Aorta (tissue), 5 donors: ENCODE measurements at places on chromosomes 4 and X.
A peak's percentile ranks its signal among the peaks of the same experiment; 100 is the strongest.

- no peaks in the 10 kb centered on the region for H3K27me3 ChIP-seq
- no peak overlapping the region for H3K27ac ChIP-seq
- no peaks in the 10 kb centered on the region for H3K4me1 ChIP-seq
- DNase-seq, result no peak
- no peaks in the 10 kb centered on the region for H3K36me3 ChIP-seq
Measured at GRCh38 chr4:89305028-89305427, 2.6 kb downstream of the GPRIN3 start.

- peaks cover 2% of the 10 kb centered on the region for H3K4me1 ChIP-seq
- DNase-seq, result no peak
- no peak overlapping the region for H3K27ac ChIP-seq
- no peak overlapping the region for H3K4me3 ChIP-seq
Measured at GRCh38 chr4:140260227-140260626, 106.2 kb upstream of the MAML3 start.

DNA sequence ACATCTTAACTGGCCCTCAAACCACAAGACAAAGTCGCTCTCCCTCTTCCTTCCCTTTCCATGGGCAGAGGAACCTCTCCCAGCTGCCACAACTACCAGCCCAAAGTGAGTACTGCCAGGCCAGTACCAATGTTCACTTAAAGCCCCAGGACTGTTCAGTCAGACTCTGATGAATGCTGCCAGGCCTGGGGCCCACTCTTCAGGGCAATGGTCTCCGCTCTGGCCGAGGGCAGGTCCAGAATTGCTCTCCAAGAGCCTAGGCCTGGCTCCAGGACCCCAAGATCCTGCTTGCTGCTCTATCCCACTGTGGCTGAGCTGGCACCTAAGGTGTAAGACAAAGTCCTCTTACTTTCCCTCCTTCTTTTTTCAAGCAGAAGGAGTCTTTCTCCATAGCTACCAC lies 790.9 kb downstream of the KLHL13 start:
- no peaks in the 10 kb centered on the region for H3K27me3 ChIP-seq
- no peak overlapping the region for H3K4me3 ChIP-seq
- H3K4me1 ChIP-seq, result no peaks in the 10 kb centered on the region
- no peaks in the 10 kb centered on the region for H3K36me3 ChIP-seq

GRCh38 chr4:23130845-23131244 lies 438.1 kb downstream of the GBA3 start:
- H3K36me3 ChIP-seq, result no peaks in the 10 kb centered on the region
- H3K27me3 ChIP-seq, result no peaks in the 10 kb centered on the region
- DNase-seq, result no peak
- H3K4me1 ChIP-seq, result no peaks in the 10 kb centered on the region
- no peak overlapping the region for H3K27ac ChIP-seq
- no peak overlapping the region for H3K4me3 ChIP-seq

DNA sequence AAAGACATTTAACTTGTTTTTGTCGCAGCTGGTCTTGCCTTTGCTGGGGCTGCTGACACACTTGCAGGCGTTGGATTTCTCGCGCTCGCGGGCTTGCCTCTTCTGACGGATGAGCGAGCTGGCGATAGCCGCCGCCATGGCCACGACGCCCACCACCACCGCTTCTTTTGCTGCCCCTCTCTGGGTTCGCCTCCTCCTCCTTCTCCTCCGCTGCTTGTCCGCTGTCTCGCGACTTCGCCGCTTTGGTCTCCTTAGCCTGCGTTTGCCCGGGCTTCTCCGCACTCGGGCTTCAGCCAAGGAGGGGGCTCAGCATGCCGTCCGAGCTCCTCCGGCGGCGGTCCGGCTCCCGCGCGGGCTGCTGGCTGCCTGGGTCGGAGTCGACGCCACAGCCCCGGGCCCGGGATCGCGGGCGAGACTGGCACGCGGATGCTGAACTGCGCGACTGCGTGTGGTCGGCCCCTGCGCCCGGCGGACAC lies 613 bp downstream of the FGF13 start:
- no peaks in the 10 kb centered on the region for H3K36me3 ChIP-seq
- peak overlapping the region; percentile 51 for H3K4me3 ChIP-seq
- no peak overlapping the region for H3K27ac ChIP-seq

- H3K4me3 ChIP-seq, result no peak overlapping the region
- no peak for DNase-seq
- H3K4me1 ChIP-seq, result no peaks in the 10 kb centered on the region
- H3K27ac ChIP-seq, result no peak overlapping the region
- peaks cover 2% of the 10 kb centered on the region for H3K36me3 ChIP-seq
Measured at GRCh38 chrX:13752646-13753045, 18.1 kb downstream of the OFD1 start.

DNA sequence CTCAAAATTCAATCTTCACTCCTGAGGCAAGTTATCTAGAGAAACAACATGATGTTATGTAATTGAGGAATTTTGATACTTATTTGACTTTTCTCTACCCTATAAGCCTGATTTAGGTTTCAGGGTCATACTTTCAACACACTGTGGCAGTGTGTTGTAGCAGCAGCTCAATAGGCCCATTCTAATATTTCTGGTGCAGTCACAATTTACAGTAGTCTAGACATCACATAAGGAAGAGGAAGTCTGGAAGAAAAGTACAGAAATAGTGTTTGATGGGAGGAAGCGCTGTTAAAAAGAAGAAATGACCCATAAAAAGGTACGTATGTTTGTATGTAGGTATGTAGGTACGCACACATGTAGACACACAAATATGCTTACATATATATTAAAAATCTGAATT lies 194.3 kb downstream of the ARHGAP24 start:
- no peaks in the 10 kb centered on the region for H3K36me3 ChIP-seq
- no peak overlapping the region for H3K27ac ChIP-seq
- H3K4me1 ChIP-seq, result no peaks in the 10 kb centered on the region

- no peak overlapping the region for H3K27ac ChIP-seq
- no peak overlapping the region for H3K4me3 ChIP-seq
- no peaks in the 10 kb centered on the region for H3K4me1 ChIP-seq
- H3K27me3 ChIP-seq, result no peaks in the 10 kb centered on the region
Measured at GRCh38 chr4:125832161-125832560, 517.4 kb downstream of the FAT4 start.

GRCh38 chrX:101252634-101253033 lies 33.0 kb downstream of the DRP2 start:
- no peaks in the 10 kb centered on the region for H3K27me3 ChIP-seq
- no peaks in the 10 kb centered on the region for H3K36me3 ChIP-seq
- no peaks in the 10 kb centered on the region for H3K4me1 ChIP-seq
- H3K27ac ChIP-seq, result no peak overlapping the region
- DNase-seq, result no peak

GRCh38 chr4:186934841-186935443 lies 211.3 kb upstream of the FAT1 start:
- H3K4me1 ChIP-seq, result peaks cover 4% of the 10 kb centered on the region
- no peak overlapping the region for H3K4me3 ChIP-seq
- no peaks in the 10 kb centered on the region for H3K27me3 ChIP-seq
- DNase-seq, result no peak
- H3K27ac ChIP-seq, result no peak overlapping the region

GRCh38 chr4:150769845-150770244 lies 187.9 kb downstream of the MAB21L2 start:
- H3K4me3 ChIP-seq, result no peak overlapping the region
- no peak overlapping the region for H3K27ac ChIP-seq
- H3K4me1 ChIP-seq, result peaks cover 2% of the 10 kb centered on the region
- no peaks in the 10 kb centered on the region for H3K27me3 ChIP-seq

- H3K36me3 ChIP-seq, result no peaks in the 10 kb centered on the region
- no peaks in the 10 kb centered on the region for H3K27me3 ChIP-seq
- H3K4me3 ChIP-seq, result no peak overlapping the region
- H3K27ac ChIP-seq, result no peak overlapping the region
Measured at GRCh38 chrX:132153166-132153565, 25.3 kb upstream of the FRMD7 start.

GRCh38 chr4:114385195-114385985 lies 213.2 kb upstream of the UGT8 start:
- no peaks in the 10 kb centered on the region for H3K4me1 ChIP-seq
- DNase-seq, result no peak
- no peaks in the 10 kb centered on the region for H3K36me3 ChIP-seq
- H3K4me3 ChIP-seq, result no peak overlapping the region

GRCh38 chr4:52646741-52647140 lies 12.4 kb downstream of the USP46 start:
- no peaks in the 10 kb centered on the region for H3K36me3 ChIP-seq
- no peaks in the 10 kb centered on the region for H3K27me3 ChIP-seq
- H3K4me1 ChIP-seq, result peaks cover 8% of the 10 kb centered on the region
- no peak overlapping the region for H3K4me3 ChIP-seq

DNA sequence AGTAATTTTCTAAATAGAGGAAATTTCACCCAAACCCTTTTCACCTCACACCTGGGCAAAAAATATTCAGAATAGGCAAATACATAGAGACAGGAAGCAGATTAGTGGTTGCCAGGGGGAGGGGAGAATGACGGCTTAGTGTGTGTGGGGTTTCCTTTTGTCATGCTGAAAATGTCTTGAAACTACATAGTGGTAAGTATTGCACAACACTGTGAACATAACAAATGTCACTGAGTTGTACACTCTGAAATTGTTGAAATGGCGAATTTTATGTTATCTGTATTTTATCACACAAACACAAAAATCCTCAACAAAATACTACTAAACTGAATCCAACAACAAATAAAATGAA lies 60.7 kb upstream of the PLAC1 start:
- H3K36me3 ChIP-seq, result no peaks in the 10 kb centered on the region
- H3K4me1 ChIP-seq, result no peaks in the 10 kb centered on the region
- DNase-seq, result no peak
- no peaks in the 10 kb centered on the region for H3K27me3 ChIP-seq
